Activated CD4-positive, alpha-beta T cell treated with anti-CD3 and anti-CD28 coated beads, Interleukin-2, amount 50 U/mL, for 48 hours (primary cell): ENCODE measurements at places on chromosomes 3 and 15.

- no peak for DNase-seq
Measured at GRCh38 chr15:38474155-38474757, 20.3 kb downstream of the FAM98B start.

- DNase-seq = no peak
Measured at GRCh38 chr15:74006774-74007639, 12.5 kb downstream of the PML start.

DNA sequence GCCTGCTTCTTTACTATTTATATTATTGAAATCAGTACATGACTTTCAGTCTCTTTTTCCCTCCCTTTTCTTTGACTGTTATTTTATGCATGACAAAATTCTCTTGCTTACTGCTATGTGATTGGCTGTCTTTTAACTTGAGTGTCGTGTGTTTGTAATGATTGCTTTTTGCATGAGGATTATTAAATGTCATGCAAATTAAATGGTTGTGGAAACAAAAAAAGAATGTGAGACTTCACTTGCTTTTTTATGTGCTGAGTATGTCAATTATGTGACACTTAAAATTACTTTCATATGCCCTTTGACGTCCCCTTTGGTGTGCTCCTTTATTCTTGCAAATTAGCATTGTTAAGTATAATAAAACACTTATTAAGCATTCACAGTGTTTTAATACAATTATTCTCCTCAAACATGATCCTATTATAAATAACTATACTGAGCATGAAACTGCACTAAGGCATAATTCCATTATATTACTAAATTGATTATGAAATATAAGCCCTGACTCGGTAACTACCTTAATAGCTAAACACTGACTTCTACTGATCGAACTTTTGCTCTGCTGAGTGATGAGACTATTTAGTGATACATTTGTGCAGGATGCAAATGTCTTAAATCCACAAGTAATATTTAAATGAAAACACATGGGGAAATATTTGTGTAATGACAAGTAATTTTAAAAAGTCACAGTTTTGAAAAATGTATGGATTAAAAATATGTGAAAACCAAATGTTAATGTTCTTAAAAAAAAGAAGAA is 401.7 kb downstream of the NLGN1 start:
- no peak for DNase-seq

DNA sequence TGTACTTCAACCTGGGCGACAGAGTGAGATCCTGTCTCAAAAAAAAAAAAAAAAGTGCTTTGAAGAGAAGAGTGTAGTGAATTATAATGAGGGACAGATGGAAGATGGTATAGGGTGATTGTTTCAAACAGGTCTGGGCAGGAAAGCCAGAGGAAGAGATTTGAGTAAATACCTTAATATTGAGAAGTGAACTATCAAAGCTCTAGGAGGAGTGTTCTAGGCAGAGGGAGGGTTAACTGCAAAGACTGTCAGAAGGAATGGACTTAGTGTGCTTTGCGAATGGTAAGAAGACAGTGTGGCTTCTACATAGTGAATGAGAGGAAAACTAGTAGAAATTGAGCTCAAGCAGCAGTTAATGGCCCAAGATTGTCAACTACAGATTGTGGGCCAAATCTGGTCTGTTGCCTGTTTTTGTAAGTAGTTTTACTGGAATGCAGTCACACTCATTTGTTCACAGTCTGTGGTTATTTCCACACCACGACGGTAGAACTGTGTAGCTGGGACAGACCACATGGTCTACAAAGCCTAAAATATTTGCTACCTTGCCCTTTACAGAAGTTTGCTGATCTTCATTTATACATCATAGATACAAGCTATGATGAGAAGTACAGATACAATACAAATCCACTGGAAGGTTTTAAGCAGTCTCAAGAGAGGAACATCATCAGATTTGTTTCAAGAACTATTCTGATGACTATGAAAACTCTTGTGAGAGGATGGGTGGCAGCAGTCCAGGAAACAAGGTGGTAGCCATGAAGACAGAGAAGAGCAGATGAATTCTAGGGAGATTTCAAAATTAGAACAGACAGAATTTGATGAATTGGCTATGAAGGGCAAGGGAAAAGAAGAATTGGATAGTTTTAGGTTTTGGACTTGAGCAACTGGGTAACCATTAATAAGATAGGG is 16.5 kb upstream of the USP50 start:
- DNase-seq = no peak

- DNase-seq = no peak
Measured at GRCh38 chr3:52062505-52062904, 6.1 kb upstream of the DUSP7 start.

DNA sequence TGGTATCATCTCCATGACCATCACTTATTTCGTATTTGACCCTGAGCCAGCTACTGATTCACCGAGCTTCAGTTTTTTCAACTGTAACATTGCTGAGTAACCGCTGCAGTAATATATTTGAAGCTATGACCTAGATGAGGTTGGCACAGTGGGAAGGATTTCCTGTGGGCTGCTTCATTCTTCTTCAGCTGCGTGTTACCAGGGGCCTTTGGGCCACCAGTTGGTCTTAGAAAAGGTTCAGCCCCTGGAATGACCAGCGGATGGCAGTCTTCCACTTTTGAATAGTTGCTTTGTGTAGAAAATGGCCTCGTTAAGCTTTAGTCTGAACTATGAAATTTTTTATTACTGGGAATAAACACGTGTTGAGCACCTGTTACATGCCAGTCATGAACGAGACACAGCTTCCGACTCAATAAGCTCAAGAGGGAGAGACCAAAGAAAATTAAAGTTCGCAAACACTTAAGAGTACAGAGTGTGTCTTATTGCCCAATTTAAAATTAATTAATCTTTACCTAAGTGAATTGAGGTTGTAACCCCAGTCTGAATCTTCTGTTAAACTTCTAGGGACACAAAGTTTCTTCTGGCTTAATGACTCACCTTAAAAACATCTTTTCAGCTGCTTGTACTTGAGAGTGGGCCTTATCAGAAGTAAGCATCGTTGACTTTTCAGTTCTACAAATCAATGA is 57.6 kb upstream of the NR2E3 start:
- peak; percentile 12 for DNase-seq

GRCh38 chr3:72567474-72567873 is 280.8 kb downstream of the SHQ1 start:
- no peak for DNase-seq

DNA sequence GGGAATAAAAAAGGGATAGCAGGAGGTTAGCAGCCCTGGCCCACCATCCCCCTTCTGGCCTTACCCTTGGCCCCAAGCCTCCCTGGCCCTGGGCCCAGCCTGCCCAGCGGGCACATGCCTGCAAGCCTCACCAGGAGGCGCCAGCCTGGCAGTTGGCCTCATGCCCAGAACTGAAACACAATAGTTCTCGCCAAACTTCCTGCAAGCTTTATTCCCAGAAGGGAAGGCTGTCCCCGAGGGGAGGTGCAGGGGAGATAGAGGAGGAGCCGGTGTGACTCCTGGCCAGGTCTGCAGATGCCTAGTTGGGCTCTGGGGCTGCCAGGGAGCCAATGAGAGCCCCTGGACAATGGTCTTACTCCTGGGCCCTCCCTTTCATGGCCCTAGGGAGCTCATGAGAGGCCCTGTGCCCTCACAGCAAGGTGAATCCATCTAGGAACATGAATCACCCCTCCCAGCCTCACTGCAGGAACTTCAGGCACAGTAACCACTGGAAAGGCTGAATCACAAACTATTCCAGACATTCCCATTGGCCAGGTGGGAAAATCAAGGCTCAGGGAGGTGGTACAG is 4.0 kb downstream of the CCDC33 start:
- DNase-seq = no peak

DNA sequence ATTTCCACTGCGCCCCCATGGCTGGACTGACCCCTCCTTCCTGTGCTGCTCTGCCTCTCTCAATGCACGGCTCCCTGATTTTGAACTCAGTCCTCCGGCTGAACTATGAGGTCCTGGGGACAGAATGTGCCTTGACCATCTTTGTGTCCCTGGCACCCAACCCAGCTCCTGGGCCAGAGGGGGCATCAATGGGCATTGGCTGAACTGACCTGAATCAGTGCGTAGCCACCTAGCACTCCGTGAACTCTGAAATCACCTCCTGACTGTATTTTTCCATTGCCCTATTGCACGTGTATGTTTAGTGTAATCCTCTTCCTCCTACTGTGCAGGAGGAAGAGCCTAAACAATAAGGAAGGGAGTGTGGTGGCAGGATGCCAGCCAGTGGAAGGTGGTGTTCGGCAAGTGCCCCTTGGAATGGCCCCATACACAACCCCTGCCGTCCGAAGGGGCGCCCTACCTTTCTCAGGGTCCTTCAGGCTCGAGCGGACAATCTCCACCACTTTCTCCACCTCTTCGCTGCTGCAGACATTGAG is 33.5 kb downstream of the BDH1 start:
- no peak for DNase-seq

GRCh38 chr15:48168616-48169015 is 9.5 kb downstream of the MYEF2 start:
- no peak for DNase-seq

GRCh38 chr3:127573401-127573800 is 17.1 kb downstream of the TPRA1 start:
- DNase-seq = no peak

DNA sequence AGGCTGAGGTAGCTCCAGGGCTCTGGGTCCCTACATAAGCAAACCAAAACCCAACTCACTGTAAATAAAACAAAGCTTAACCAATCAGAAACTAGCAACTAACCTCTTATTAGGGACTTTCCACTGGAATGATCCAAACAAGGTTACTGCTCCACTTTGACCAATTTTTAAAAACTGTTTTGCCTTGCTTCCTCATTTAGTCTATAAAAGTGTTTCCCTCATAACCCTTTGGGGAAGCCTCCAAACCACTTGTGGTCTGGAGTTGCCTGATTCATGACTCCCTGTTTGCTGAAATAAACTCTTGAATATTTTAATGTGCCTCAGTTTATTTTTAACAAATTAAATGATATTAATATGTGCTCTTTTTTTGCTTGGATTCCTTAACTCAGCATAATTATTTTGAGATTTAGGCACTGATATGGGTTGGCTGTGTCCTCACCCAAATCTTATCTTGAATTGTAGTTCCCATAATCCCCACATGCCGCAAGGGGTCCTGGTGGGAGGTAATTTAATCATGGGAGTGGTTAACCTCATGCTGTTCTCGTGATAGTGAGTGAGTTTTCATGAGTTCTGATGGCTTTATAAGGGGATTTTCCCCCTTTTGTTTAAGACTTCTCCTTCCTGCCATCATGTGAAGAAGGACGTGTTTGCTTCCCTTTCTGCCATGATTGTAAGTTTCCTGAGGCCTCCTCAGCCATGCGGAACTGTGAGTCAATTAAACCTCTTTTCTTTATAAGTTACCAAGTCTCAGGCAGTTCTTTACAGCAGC is 90.6 kb downstream of the CD200R1L start:
- no peak for DNase-seq

DNA sequence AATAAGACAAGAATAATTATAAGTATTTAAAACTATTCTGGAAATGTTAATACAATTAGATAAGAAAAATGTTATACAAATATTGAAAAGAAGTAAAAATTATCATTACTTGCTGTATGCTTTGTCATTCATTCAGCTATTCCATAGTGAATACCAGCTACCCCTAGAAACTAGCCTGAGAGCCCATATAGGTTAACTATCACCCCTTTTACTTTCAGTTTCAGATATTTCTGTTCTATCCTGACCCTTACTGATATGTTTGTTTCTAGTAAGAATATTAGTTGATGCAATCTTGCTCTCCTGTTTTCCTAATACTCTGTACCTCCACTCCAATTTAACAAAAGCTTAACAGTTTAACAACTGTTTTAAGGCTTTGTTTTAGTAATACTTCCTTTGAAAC is 31.6 kb downstream of the FAM227B start:
- DNase-seq = no peak

- no peak for DNase-seq
Measured at GRCh38 chr3:61574854-61575253, 13.5 kb downstream of the PTPRG start.
